ENCODE measurements at places on chromosomes 2 and 18.

DNA sequence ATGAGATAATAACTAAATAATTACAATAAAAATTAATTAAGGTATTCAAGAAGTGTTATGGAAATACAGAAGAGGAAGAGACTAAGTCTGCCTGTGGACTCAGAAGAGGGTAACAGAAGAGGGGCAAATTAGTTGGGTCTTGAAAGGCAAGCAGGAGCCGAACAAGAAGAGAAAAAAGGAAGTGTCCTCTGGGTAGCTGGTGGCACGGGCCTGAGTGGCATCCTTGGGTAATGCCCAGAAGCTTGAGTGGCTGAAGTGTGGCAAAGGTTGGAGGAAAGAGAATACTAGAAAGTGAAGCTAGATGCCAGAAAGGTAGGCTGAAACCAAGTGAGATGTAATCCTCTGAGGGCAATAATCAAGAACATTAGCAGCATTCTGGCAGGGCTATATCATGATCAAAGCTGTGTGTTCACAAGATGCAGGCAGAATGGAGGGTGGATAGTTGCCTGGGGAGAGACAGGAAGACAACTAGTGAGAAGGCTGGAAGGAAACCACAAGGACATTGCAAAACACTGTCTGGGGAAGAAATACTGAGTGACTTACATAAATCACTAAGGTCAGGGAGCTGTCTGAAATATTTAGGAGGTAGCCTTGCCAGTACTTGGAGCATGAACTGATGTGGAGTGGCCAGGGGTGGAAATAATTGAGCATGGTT, 16.2 kb downstream of the DOCK10 start:
- no peak for DNase-seq

GRCh38 chr2:44753552-44754285, 187.8 kb upstream of the SIX3 start:
- no peak for DNase-seq

- DNase-seq: no peak
Measured at GRCh38 chr2:119809339-119810048, 49.8 kb downstream of the PTPN4 start.

DNA sequence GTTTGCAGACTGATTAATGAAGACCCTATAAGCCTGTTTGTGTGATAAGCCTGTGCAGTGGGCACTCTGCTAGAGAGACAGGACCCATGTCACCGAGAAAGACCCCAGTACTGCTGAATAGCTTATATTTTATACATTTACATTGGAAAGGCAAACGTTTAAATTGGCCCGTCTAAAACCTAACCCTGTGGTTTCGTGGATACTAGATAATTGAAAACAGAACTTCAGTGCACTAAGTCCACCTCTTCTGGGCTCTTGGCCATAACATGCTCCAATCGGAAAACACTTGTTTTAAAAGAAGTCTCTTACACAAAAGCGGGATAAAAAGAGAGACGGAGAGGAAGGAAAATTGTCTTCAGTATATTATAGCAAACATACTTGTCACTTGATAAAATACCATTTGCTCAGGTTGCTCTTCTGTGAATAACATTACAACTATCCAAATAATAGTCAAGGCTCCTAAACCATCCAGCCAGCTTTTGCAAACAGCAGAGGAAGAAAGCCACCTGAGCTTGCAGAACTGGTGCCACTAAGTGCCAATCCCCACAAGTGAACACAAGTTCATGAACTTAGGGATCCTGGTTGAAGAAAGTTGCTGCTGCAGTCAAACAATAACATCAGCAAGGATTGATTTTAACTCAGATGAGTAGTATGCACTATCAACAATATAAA, 218.4 kb upstream of the FN1 start:
- no peak for DNase-seq

DNA sequence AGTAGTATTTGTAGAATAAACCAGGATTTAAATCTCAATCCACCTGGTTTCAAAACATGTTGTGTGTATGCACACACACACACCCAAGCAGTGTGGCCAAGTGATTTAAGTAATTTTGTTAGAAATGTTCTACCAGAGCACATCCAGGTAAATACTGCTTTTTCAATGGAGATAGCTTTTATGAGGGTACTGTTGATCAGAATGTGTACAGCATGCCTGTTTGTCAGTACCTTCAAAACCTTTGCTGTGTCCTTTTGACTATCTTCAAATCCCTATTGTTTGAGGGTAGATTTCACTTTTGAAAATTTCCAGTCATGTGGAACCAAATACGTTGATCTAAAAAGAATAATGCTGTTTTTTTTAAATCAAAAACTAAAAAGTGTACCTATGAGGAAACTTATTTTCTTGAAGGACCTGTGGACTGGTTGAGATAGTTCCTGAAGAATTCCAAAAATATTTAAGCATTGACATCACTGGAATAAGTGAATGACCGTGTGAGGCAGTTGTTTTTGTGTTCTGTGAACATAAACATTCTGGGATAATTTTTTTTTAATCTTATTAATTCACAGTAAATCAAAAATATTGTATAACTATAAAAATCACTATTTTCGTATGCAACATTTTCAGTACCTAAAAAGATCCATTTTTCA, 70.9 kb downstream of the PTRHD1 start:
- no peak for DNase-seq

GRCh38 chr2:85400023-85400422, 10.1 kb downstream of the CAPG start:
- no peak for DNase-seq

- DNase-seq: no peak
Measured at GRCh38 chr2:204505946-204506345, 39.3 kb upstream of the PARD3B start.

- peak; percentile 64 for DNase-seq
Measured at GRCh38 chr2:172442072-172442895, 14.9 kb downstream of the ITGA6 start.

GRCh38 chr2:1856922-1857321, 112.6 kb upstream of the PXDN start:
- no peak for DNase-seq

- DNase-seq: no peak
Measured at GRCh38 chr18:79471046-79471445, 75.3 kb downstream of the NFATC1 start.

DNA sequence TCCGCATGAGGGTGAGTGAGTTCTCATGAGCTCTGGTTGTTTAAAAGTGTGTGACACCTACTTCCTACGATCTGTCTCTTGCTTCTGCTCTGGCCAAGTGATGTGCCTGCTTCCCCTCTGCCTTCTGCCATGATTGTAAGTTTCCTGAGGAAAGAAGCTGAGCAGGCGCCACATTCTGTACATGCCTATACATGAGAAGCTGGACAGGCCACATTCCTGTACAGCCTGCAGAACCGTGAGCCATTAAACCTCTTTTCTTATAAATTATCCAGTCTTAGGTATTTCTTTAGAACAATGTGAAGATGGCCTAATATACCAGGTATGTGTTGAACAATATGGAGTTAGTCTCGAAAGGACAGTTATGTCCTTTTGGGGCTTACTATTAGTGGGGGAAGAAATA, 281.0 kb downstream of the ALK start:
- no peak for DNase-seq

GRCh38 chr2:18066894-18067293, 188.4 kb downstream of the KCNS3 start:
- DNase-seq: no peak

- DNase-seq: no peak
Measured at GRCh38 chr2:127305990-127306585, 12.1 kb upstream of the ERCC3 start.

- no peak for DNase-seq
Measured at GRCh38 chr2:64565949-64566710, 42.0 kb downstream of the AFTPH start.

DNA sequence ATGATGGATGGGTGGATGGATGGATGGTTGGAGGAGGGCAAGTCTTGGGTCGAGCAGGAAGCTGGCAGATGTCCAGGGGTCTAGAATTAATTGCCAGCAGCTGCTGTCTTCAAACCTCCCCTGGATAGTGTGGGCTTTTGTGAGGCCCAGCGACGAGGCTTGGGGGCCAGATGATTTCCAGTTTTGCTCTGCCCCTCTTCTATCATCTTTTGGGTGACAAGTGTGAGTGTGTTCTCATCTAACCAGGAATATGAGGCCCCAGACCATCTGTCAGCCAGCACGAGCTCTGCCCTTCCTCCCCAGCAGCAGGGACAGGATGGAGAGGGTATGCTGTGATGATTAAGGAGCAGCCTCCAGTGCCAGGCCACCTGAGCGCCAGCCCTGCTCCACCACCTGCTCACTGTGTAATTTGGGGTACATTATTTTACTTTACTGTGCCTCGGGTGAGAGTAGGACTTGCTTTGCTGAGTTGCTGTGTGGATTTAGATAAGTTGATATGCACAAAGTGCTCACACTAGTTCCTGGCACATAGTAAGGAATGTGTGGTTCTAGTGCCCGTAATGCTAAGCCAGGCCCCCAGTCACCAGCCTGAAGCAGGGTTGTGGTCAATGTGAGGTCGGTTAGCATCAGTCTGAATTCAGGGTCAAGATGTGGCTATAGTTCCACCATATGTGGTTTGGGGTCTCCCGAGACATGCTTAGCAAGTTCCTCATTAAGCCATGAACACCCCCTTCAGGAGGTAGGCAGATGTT, 251.1 kb downstream of the CYP26B1 start:
- no peak for DNase-seq

- DNase-seq: no peak
Measured at GRCh38 chr18:63523660-63524059, 18.5 kb upstream of the SERPINB12 start.

GRCh38 chr2:26847307-26847654, 651 bp upstream of the DPYSL5 start:
- DNase-seq: peak; percentile 34

- peak; percentile 62 for DNase-seq
Measured at GRCh38 chr2:25251071-25251421, 82.7 kb upstream of the POMC start.

DNA sequence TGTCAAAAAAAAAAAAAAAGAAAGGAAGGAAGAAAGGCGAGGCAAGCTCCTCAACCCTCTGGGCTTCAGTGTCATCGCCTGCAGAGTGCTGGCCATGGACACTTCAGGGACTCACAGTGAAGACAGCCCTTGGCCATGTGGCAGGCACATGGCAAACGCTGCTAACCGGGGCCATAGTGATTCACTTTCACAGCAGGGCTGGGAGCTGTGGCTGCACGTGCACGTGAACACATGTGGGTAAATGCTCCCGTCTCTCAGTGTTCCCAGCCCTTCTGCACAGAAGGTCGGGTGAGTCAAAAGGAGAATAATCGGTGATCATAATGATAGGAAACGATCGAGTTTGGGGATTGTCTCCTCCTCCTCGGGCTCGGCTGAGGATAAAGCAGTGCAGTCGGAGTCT, 46.1 kb upstream of the UBE2F start:
- DNase-seq: no peak

GRCh38 chr2:237966250-237966564, 607 bp upstream of the UBE2F start:
- DNase-seq: no peak

- DNase-seq: no peak
Measured at GRCh38 chr2:129767346-129768035, 212.0 kb upstream of the RAB6C start.

DNA sequence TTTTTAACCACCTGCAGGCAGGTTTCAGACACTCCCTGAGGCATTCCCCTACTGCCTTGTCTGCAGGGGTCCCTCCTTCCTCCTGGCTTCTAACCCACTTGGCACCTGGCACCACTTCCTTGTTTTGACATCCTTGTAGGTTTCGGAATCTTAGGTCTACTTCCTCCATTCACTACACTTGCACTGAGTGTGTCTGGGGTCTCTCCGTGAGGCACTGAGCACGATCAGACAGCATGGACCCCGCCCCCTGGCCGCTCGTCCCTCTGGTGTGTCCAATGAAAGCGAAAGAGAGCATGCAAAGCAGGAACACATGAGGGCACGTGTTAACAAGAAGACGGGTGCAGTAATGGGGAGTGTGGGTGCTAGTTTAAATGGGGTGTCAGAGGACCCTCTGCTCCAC, 63.8 kb downstream of the HAUS1 start:
- peak; percentile 47 for DNase-seq

- no peak for DNase-seq
Measured at GRCh38 chr2:140988597-140988996, 1142.2 kb downstream of the LRP1B start.
